NCI-H1092 (cell line): ENCODE measurements at places on chromosomes 5 and 9.

GRCh38 chr9:18707061-18707461 is 233.1 kb downstream of the ADAMTSL1 start:
- no peak for DNase-seq

GRCh38 chr5:167642779-167643517 is 648.5 kb upstream of the WWC1 start:
- no peak for DNase-seq

DNA sequence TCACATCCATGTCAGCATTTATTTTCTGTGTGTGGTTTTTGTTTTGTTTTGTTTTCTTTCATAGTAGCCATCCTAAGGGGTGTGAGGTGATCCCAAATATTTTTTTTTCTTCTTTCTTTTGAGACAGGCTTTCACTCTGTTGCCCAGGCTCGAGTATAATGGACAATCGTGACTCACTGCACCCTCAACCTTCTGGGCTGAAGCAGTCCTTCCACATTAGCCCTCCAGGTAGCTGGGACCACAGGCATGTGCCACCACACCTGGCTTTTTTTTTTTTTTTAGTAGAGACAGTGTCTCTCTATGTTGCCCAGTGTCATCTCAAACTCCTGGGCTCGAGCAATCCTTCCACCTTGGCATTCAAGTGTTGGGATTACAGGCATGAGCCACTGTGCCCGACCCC is 59.1 kb downstream of the CDC42SE2 start:
- no peak for DNase-seq

DNA sequence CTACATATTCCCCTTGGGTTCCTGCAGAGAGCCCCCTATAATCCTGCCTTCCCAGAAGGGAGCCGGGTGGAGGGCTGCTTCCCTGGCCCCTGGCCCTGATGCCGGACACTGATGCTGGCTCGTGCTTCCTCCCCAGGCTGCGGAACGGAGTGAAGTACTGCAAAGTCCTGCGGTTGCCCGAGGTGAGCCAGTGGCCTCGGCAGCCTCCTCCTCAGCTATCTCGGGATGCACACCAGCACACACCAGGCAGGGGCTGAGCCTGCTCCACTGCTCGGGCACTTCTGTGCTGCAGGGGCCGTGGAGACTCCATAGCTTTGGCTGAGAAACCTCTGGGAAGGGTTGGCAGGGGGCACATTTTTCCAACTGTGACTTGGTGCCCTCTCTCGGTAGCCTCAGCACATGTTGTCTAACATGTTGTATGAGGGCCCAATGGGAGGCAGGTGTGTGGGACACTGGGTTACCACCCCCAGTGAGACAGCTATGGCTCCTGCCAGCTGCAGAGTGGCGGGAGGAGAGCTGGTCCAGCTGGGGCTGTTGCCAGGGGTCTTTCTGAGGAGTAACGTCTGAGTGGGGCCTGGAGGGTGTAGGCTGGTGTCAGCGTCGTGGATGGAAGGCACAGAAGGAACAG is 38.4 kb downstream of the USP20 start:
- no peak for DNase-seq

- DNase-seq: no peak
Measured at GRCh38 chr5:154110716-154111115, 71.9 kb downstream of the MFAP3 start.

DNA sequence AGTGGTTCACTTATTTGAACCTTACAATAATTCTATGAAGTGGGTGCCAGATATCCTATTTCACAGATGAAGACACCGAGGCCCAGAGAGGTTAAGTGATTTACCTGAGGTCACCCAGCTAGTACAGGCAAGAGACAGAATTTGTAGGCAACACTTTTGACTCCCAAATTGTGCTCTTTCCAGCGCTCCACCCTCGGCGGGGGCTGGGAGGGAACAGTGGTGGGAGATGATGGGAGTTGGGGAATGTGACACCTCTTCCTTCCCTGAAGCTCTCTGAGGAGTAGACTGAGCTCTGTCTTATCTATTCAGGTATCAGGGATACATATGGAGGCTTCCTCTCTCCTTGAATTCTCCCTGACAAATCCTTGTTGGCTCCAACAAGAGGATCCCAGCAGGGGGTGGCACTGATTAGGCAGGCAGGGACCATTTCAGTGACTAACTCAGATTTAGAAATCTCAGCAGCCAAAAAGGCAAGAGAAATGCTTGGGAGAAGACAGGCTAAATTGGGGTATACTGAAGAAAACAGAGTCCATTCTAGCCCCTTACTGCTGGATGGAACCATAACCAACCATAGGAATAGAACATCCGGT is 95.8 kb upstream of the PANK3 start:
- no peak for DNase-seq

DNA sequence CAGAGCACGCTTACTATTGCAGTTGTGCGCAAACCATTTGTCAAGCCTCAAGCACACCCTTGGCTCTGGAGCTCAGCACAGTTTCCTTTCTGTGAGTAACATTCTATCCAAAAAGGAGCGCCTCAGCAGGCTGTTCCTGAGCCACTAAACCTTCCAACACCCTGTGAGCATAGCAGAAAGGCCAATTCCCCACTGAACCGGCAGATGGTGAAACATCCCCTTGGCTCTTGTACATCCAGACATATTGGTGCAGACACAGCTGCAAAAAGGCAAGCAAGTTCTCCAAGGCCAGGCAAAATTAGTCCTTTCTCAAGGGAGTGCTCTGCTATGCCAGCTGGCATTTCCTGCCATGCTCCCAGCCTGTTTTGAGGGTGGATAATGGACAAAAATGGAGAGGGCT is 44.1 kb upstream of the CEMIP2 start:
- no peak for DNase-seq

- DNase-seq: no peak
Measured at GRCh38 chr5:65141493-65141892, 340.2 kb downstream of the ADAMTS6 start.

- DNase-seq: no peak
Measured at GRCh38 chr9:130446101-130446861, 1.5 kb downstream of the ASS1 start.

DNA sequence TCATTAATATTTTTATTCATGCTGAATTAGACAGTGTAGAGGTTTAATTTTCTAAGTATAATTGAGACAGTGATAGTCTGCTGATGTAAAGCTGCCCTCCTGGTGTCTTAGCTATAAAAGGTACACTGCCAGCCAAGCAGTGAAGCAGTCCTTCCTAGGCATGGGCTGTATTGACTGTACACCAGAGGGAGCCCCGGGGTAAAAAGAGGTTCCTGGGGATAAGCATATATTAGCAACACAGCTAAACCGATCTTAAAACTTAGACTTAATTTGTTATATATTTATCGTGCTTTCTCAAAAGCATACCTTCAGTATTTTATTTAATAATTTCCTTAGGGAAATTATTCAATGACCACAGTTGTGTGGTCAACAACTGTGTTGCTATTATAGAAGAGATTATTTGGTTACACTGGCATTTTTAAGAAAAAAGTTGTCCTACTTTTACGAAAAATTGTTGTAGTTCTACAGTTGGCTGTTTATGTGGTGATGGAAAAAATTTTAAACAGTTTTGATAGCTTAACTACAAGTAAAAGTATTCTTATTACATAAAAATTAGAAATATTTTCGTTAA is 68.8 kb downstream of the ELL2 start:
- no peak for DNase-seq

GRCh38 chr5:15384176-15384575 is 115.8 kb upstream of the FBXL7 start:
- no peak for DNase-seq

- DNase-seq: no peak
Measured at GRCh38 chr9:101455656-101456240, 20.2 kb upstream of the ALDOB start.

DNA sequence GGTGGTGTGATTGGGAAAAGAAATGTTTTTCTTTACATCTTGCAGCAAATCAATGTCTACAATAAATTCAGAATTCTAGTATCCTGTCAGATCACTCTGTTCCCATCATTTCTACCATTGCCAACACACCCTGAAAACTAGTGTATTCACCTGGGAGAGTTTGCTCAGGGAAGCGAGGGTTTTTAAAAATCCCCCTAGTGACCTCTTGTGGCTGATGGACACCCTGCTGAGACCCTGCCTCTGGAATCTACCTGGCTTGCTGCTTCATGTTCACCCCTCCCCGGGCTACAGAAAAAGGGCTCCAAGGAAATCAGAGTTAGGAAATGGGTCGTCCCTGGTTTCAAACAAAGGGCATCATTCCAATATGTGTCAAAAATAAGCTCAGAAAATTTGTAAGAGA is 21.4 kb upstream of the ALDOB start:
- no peak for DNase-seq

GRCh38 chr9:27569406-27569805 is 3.9 kb downstream of the C9orf72 start:
- no peak for DNase-seq

GRCh38 chr5:74848553-74849025 is 17.6 kb downstream of the FAM169A start:
- DNase-seq: no peak

- no peak for DNase-seq
Measured at GRCh38 chr5:151743530-151743929, 14.9 kb downstream of the ATOX1 start.

- no peak for DNase-seq
Measured at GRCh38 chr9:20240498-20240897, 381.8 kb downstream of the MLLT3 start.
